Substantia nigra (tissue), 51 donors: ENCODE measurements at places on chromosomes 6 and 20.

GRCh38 chr20:4617484-4617883 is 104.2 kb upstream of the PRND start:
- no peak for DNase-seq

GRCh38 chr6:11543919-11544518 is 6.5 kb downstream of the TMEM170B start:
- no peak for DNase-seq

DNA sequence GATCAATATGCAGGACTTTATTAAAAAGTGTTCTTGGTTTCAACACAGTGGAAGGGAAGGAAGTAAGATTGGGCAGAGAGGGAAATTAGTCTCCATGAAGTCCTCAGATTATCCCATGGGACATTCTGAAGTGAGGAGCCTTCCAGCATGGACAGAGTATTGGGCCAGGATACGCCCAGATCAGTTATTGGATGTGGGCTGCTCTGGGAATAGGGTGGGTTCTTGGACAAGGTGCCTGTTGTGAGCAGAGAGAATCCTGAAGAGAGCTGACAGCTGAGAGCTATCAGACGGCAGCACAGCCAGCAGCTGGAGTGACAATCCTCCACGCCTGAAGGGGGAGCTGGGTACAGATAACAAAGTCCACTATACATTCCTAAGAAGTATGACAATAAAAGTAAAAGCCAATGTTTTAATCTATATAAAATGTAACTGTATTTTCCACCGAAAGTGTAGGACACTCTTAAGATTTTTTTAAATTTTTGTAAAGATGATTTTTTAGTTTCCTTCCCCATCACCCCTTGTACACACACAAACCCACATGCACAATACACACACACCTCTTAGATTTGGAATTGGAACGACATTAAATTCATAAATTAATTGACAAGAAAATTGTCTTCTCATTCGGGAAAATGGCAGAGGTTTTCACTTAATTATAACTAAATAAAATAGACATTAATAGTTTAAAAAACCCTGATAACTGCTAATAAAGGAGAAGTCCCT is 107.8 kb downstream of the FBXO5 start:
- DNase-seq, result no peak

DNA sequence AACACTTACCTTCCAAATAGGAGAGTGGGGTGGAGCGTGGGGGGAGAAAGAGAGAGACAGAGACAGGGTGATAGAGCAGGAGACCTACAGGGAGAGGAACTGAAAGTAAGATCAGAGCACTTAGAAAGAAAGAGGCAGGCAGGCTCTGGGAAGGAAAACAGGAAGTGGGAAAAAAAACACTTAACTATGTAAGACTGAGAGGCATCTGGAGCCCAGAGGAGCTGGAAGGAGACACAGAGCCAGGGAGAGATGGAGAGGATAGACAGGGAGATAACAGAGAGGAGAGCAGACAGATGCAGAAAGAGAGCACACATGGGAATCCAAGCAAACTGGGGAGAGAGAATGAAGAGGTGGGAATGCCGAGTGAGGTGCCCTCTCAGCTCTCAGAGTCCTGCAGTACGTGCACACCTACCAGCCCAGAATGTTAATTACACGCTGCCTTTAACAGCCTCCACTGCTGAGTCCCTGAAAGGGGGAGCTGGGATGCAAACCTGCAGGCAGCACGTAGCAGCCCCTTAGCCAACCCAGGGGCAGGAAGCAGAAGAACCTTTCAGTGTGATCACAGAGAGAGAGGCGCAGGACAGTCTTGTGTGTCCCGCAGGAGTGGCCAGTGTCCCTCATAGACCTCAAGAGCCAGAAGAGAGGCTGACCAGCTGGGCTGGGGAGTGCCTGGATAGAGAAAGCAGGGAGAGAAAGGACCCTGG is 132.7 kb upstream of the LRFN2 start:
- DNase-seq, result peak; percentile 9

- no peak for DNase-seq
Observed at GRCh38 chr20:3846378-3846739, 275 bp upstream of the MAVS start.

DNA sequence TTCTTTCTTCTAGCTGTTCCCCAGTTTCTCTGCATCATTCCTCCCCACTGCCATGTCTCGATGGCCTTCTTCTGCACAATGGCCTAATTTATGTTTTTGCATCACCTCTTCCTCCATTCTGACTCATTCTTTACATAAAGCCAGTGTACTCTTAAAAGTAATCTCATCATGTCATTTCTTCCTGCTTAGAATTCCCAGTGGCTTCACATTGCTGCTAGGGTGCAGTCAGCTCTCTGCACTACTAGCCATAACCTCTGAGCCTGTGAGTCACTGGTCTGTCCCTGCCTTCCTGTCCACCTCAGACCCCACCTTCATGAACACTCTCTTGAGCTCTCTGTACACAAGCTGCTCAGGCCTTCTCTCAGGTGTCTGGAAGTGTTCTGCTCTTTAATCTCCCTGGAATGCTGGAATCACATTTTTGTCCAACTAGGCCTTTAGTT is 24.1 kb upstream of the TRIM27 start:
- no peak for DNase-seq

GRCh38 chr6:44219053-44219814 is 2.5 kb downstream of the MYMX start:
- DNase-seq, result peak; percentile 69

GRCh38 chr6:169132352-169132940 is 121.2 kb downstream of the THBS2 start:
- no peak for DNase-seq

GRCh38 chr6:130912434-130912833 is 85.2 kb downstream of the SMLR1 start:
- DNase-seq, result no peak

- DNase-seq, result no peak
Observed at GRCh38 chr20:40463171-40463570, 225.9 kb downstream of the MAFB start.

DNA sequence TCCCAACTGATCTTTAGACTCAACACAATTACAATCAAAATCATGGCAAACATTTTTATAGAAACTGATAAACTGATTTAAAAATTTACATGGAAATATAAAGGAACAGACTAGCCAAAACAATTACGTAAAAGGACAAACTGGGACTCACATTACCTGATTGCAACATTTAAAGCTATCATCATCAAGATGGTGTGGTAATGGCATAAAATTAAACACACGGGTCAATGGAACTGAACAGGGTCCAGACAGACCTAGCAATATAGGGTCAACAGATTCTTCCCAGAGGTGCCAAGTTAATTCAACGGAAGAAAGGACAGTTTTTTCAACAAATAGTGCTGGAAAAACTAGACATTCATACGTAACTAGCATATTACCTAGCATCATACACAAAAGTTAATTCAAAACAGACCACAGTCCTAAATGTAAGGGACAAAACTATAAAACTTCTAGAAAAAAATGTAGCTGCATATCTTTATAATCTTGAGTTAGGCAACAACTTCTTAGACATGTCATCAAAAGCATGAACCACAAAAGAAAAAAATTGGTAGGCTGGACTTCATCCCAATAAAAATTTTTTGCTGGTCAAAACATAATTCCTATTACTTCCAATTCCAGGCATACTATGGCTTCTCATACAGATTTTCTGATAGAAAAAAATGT is 147.4 kb upstream of the BEND6 start:
- DNase-seq, result no peak

DNA sequence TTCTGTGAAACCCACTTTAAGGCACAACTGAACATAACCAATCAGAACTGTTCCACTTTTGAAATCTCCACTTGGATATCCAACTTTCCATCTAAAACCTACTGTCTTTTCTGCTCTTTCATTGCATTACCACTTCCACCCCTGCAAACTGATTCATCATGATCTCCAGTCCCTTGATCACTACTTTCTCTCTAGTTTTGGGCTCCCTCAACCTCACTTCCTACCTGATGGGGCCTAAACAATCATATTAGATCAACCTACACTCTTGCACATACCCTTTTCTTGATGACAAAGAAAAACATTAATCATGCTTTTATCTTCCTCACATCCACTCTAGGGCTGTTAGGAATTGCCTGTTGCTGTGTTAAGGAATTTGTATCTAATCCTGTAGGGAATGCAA is 137.6 kb downstream of the PDSS2 start:
- no peak for DNase-seq

DNA sequence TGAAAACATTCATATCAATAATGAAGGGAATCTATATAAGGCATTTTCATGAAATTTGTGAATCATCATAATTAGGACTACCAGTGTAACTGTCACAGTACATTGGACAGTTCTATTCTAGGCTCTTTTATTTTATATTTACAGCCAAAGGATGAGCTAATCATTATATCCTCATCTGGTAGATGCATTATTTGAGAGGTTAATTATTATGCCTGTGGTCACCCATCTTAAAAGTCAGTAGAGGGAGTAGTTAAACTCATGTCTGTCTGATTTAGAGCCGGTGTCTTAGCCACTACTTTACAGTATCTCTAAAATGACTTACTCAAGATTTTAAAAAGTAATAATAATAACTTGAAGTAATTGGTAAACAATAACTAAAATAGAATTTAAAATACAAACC is 899.3 kb upstream of the MAP3K7 start:
- no peak for DNase-seq

GRCh38 chr6:53641348-53641747 is 24.2 kb downstream of the KLHL31 start:
- DNase-seq, result no peak

DNA sequence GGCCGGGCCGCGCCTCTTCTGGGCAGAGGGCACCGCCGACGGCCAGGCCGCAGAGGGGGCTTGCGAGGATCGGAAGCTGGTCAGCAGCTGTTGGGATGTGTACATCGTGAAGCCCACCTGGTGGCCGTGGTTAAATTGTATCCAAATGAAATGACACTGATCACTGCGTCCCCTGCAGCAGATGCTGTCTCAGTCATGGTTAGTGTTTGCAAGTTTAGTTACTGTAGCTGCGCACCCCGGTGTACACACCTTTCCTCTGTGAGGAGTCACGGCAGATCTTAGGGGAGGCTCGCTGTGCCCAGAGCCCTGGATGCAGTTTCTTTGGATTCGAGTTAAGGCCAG is 653 bp downstream of the NAA20 start:
- no peak for DNase-seq

- no peak for DNase-seq
Observed at GRCh38 chr20:3751675-3752385, 15.7 kb downstream of the ADISSP start.

GRCh38 chr6:119129148-119129967 is 50.9 kb upstream of the FAM184A start:
- no peak for DNase-seq

DNA sequence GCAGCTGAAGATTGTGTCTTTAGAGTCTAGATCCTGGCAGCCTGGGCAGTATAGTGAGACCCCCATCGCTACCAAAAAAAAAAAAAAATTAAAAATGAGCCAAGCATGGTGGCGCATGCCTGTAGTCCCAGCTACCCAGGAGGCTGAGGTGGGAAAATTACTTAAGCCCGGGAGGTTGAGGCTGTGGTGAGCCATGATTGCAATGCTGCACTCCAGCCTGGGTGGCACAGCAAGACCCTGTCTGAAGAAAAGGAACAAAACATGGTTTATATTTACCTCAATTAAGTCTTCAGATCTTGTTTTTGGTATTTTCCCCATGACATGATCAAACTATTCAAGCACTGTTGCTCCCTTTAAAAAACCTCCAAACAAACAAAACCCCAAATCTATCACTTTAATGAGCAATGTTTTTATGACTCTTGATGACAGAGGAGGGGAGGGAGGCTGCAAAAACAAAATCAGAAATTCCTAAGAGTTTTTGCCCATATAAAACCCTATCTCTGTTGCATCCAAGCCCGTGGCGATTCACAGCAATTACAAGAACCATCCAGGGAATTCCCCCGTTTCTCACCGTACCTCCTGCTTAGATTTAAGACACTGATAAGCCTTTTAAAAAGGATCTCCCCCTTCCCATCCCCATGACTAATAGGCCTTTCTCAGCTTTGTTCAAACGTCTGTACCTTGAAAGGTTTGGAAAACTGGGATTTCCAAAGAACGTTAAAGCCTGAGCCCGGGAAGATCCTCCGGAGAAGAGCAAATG is 259.9 kb downstream of the BMP7 start:
- no peak for DNase-seq

DNA sequence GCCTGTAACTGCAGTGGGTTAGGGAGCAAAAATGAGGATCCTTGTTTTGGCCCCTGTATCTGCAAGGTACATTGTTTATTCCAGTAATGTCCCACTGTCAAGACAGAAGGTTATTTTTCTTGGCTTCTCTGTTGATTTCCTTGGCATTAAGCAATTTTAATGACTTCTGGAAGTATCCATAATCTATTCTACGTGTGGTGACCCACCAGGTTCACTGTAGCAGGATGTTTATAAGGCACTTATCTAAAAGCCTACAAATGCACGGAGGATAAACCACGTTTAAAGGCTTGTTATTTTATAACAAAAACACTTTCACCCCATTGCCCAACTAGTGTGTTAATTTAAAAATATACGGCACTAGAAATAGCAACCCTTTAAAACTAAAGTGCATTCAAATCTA is 294.9 kb downstream of the LAMA2 start:
- no peak for DNase-seq

- DNase-seq, result no peak
Observed at GRCh38 chr20:50049442-50050026, 63.4 kb downstream of the UBE2V1 start.

DNA sequence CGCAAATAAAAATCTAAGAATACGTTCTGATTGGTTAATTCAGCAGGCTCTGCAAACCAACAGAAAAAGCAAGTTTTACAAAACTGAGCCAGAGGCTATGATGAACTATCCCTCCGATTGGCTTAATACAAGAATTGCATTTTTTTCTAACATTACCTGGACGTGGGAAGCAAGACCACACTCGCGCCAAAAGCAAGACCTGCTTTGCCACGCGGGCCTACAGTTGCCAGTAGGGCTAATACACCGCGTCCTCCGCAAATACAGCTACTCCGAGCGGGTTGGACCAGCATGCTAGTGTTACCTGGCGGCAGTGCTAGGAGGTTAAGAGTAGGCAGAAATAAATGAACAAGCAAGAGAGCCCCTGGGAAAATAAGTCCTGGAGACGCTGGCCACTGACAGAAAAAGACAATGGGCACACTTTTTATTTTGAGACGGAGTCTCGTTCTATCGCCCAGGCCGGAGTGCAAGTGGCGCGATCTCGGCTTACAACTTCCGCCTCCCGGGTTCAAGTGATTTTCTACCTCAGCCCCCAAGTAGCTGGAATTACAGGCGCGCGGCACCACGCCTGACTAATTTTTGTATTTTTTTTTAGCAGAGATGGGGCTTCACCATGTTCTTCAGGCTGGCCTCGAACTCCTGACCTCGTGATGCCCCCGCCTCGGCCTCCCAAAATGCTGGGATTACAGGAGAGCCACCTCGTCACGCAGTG is 131.9 kb upstream of the BTN3A2 start:
- DNase-seq, result no peak

DNA sequence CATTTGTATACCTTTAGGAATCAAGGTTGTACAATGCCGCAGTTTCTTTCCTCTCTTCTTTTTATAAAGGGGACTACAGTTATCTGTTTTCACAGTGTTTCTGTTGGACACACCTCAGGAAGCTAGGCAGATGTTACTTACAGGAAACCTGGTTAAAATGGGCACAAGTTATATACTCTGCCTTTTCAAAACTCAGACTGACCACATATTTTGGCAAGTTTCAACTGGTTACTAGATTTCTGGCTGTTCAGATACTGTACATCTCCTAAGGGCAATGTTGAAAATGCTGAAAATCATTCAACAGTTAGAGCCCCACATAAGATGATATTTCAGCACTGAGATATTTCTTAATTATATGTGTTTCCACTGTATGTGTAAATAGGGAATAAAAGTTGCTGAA is 92.5 kb upstream of the SLC35B3 start:
- no peak for DNase-seq

GRCh38 chr6:69589626-69590025 is 207.2 kb downstream of the LMBRD1 start:
- DNase-seq, result no peak
